GM23338 (cell line): ENCODE measurements at places on chromosomes 5 and 9.
A peak's percentile ranks its signal among the peaks of the same experiment; 100 is the strongest.

DNA sequence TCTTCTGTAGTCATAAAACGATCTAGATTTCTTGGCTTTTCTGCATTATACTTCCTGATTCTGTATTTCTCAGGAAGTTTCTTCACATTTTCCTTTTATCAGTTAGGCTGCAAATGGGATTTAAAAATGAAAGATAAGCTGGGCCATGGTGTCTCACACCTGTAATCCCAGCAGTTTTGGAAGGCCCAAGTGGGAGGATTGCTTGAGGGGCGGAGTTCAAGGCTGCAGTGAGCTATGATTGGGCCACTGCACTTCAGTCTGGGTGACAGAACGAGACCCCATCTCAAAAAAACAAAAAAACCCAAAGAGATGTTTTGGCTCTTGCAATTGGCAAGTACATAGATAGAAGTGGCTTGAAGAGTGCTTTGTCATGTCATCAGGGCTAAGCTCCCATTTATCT, 26.2 kb upstream of the APC start:
- peak; percentile 5 for DNase-seq
- no peaks in the 10 kb centered on the region for H3K36me3 ChIP-seq
- no peak overlapping the region for H3K4me3 ChIP-seq
- peaks cover 19% of the 10 kb centered on the region for H3K4me1 ChIP-seq
- H3K27me3 ChIP-seq = no peaks in the 10 kb centered on the region
- H3K27ac ChIP-seq = no peak overlapping the region

GRCh38 chr9:100196215-100196614, 97.2 kb downstream of the INVS start:
- no peak for DNase-seq
- no peak overlapping the region for H3K27ac ChIP-seq
- no peaks in the 10 kb centered on the region for H3K36me3 ChIP-seq
- no peaks in the 10 kb centered on the region for H3K27me3 ChIP-seq
- H3K4me1 ChIP-seq = no peaks in the 10 kb centered on the region

DNA sequence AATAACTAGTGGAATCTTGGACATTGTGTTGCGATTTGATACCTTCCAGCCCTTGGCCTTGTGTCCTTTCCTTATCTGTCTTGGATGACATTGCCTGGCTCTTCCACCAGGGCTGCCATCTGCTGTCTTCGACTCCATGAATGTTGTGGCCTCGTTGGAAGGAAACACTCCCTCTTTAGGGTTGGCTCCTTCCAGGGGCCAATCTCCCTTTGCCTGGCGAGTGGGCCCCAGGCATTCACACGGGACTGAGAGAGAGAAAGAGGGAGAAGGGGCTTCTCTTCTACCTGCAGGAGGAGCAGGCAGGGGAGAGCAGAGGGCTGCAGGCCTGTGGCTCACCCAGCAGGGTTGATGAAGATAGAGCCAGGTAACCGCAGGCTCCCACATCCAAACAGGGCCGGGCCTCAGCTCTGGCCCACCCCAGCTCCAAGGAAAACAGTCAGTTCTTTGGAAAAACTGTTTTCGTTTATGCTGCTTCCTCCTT, 31.3 kb downstream of the FGF1 start:
- no peak overlapping the region for H3K27ac ChIP-seq
- no peak overlapping the region for H3K4me3 ChIP-seq
- DNase-seq = peak; percentile 47
- no peaks in the 10 kb centered on the region for H3K27me3 ChIP-seq
- no peaks in the 10 kb centered on the region for H3K36me3 ChIP-seq

DNA sequence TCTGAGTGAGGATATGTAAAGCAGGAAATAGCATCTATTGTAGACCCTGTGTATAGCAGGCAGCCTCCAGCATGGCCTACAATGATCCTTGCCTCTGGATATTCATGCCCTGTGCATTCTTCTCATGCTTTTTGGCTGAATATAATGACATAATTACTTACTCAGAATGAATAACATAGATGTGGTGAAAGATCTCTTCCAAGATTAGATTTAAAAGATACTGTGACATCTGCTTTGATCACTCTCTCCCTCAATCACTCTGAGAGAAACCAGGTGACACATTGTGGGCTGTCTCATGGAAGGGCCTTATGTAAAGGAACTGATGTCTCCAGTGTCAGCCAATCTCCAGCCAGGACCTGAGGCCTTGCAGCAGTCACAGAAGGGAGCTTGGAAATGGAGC, 376.7 kb downstream of the DNAH5 start:
- no peak overlapping the region for H3K27ac ChIP-seq
- no peaks in the 10 kb centered on the region for H3K27me3 ChIP-seq
- H3K4me1 ChIP-seq = no peaks in the 10 kb centered on the region
- no peaks in the 10 kb centered on the region; the same call in 1 of the 2 replicates for H3K36me3 ChIP-seq
- H3K4me3 ChIP-seq = no peak overlapping the region

- DNase-seq = peak; percentile 49
- H3K27ac ChIP-seq = peak overlapping the region; percentile 94
- H3K4me1 ChIP-seq = peaks cover 12% of the 10 kb centered on the region; the same call in 1 of the 2 replicates
- no peaks in the 10 kb centered on the region for H3K27me3 ChIP-seq
- no peaks in the 10 kb centered on the region for H3K36me3 ChIP-seq
- peak overlapping the region; percentile 69 for H3K4me3 ChIP-seq
Observed at GRCh38 chr5:91382530-91383026, 539 bp downstream of the ARRDC3 start.

- DNase-seq = no peak
- no peaks in the 10 kb centered on the region for H3K36me3 ChIP-seq
- no peak overlapping the region for H3K27ac ChIP-seq
Observed at GRCh38 chr5:115458003-115458409, 86.6 kb downstream of the FEM1C start.

- no peak overlapping the region for H3K4me3 ChIP-seq
- H3K27ac ChIP-seq = no peak overlapping the region
- no peak for DNase-seq
- H3K4me1 ChIP-seq = no peaks in the 10 kb centered on the region
Observed at GRCh38 chr5:32326216-32326772, 13.6 kb upstream of the MTMR12 start.

GRCh38 chr9:20624201-20625002, 2.1 kb upstream of the MLLT3 start:
- H3K36me3 ChIP-seq = no peaks in the 10 kb centered on the region
- H3K4me1 ChIP-seq = peaks cover 13% of the 10 kb centered on the region
- peaks cover 47% of the 10 kb centered on the region for H3K27me3 ChIP-seq
- peak; percentile 88 for DNase-seq
- H3K27ac ChIP-seq = no peak overlapping the region
- H3K4me3 ChIP-seq = peak overlapping the region; percentile 86

GRCh38 chr9:134287591-134288491, 38.4 kb upstream of the RXRA start:
- H3K4me3 ChIP-seq = no peak overlapping the region
- no peaks in the 10 kb centered on the region for H3K4me1 ChIP-seq
- DNase-seq = no peak
- H3K27ac ChIP-seq = no peak overlapping the region
- H3K36me3 ChIP-seq = no peaks in the 10 kb centered on the region

DNA sequence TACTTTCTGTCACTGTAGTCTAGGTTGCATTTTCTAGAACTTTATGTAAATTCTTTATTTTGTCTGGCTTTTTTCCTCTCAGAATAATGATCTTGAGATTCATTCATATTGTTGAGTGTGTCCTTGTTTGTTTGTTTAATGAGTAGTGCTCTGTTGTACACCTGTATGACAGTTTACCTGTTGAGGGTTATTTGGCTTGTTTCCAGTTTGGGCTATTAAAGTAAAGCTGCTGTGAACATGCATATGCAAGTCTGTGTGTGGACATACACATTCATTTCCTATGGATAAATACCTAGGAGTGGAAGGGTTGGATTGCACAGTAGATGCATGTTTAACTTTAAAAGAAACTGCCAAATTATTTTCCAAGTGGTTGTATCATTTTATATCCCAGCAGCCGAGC, 30.4 kb downstream of the MVB12B start:
- H3K27me3 ChIP-seq = no peaks in the 10 kb centered on the region
- DNase-seq = no peak
- no peak overlapping the region for H3K27ac ChIP-seq
- no peak overlapping the region for H3K4me3 ChIP-seq
- no peaks in the 10 kb centered on the region for H3K36me3 ChIP-seq

GRCh38 chr9:124829334-124829669, 24.0 kb upstream of the WDR38 start:
- no peaks in the 10 kb centered on the region for H3K36me3 ChIP-seq
- DNase-seq = no peak
- no peaks in the 10 kb centered on the region for H3K4me1 ChIP-seq
- no peak overlapping the region for H3K27ac ChIP-seq

GRCh38 chr5:117667105-117667504, 1092.5 kb upstream of the SEMA6A start:
- DNase-seq = peak; percentile 50
- H3K4me3 ChIP-seq = peak overlapping the region; percentile 33
- no peaks in the 10 kb centered on the region for H3K36me3 ChIP-seq
- peaks cover 27% of the 10 kb centered on the region for H3K4me1 ChIP-seq
